Amygdala (tissue), 56 donors: ENCODE measurements at places on chromosomes 4 and X.

GRCh38 chr4:80307774-80308465 is 27.6 kb upstream of the CFAP299 start:
- DNase-seq = no peak

DNA sequence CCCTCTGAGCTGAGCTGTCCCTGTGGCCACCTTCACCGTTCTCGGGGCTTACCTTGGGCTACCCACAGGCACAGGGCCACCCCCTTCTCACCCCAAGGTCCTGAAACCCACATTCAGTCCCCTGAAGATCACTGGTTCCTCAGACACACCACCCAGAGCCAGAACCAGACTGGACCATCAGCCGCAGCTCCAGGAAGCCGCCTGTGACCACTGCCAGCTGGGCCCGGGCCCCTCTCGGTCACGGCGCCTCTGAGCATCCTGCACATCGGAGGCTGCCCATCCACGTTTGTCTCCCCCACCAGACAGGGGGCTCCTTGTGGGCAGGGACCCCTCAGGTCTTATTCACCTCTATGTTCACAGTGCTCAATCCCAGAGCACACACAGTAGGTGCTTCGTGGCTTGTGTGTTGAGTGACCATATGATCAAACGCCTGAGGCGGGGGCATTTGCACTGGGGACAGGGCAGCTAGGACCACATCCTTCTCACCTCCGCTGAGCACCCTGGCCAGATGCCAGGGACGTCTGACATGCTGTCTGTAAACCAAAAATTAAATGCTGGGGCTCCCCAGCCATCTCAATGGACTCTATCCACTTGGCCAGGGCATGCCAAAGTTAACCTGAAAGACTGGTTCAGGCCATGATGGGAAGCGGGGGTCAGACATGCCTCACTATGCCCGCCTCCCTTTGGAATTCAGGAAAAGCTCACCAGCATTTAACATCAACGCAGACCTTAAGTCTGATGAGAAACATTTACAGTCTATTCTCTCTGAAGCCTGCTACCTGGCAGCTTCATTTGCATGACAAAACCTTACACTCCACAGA is 109.4 kb upstream of the AFAP1 start:
- DNase-seq = no peak

GRCh38 chrX:47574547-47575301 is 7.5 kb upstream of the TIMP1 start:
- DNase-seq = no peak

DNA sequence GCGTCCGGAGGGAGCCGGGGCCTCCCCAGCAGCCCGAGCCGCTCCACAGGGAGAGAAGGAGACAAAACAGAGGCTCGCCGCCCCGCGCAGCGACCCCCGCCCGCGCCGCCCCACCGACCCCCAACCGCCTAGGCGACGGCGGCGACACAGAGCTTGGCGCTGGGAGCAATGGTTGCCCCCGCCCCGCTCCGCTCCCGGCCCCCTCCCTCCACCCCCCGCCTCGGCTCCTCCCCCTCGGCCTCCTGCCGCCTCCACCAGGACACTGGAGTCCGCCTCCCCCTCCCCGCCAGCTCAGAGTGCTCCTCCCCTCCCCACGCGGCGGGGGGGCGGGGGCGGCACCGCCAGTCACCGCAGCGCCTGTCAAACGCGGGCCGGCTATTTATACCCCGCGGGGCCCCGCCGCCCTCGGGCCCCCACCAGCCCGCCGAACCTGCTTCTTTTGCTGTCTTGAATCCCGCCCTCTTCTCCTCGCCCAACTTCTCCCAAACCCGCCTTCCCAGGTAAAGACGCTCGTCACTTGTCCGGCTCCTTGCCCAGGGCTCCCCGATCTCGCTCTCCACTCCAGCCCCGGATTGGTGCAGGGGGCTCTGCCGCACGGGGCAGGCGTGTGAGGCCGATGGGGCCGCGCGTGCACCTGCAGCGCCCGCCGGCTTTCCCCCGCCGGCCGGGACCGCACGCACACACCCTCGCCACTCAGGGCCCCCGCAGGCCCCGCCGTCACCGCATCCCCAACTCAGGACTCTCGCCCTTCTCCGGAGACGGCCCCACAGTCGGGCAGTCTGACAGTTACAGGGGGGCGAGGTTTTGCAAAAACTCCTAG is at the start of gene ELF2:
Gene ELF2, minus strand, starts transcription at position 170 of the 820 bp plus-strand sequence. CDS start 39,517 bp downstream, outside the sequence.
- DNase-seq = peak; percentile 87

GRCh38 chr4:39285111-39285795 is 80.9 kb downstream of the RFC1 start:
- no peak for DNase-seq

GRCh38 chr4:156956826-156957368 is 14.7 kb downstream of the PDGFC start:
- no peak for DNase-seq

DNA sequence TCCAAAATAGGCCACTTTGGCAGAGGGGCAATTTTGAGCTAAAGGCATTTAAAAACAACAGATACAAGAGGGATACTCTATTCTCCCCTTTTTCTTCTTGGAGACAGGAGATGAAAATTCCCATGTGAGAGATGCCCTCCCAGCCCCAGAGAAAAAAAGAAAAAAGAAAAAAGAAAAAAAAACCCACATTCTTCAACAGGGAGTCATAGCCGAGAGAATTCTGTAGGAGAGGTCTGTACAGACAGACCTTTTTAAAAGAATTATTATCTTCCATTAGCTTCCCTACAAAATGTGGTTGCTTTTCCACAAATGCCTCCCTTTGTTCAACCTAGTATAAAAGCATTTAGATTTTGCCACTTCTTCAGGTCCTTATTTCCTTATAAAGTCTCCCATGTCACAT is 89.9 kb downstream of the SPCS3 start:
- no peak for DNase-seq

DNA sequence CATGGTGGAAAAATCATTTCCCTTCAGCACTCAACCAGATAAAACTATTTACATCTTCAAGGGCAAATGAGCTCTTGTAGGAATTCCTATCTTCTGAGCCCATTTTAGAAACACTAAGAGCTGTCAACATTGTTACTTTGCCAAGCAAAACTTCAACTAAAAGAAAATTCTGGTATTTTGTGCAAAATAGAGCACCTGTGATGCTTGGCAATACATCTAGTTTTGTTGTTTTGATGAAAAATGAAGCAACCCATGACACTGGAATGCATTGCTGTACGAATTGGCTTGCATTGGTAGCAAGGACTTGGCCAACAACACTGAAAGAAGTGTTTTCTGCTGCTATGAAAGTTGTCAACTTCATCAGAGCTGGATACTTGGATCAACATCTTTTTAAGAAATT is 194.4 kb downstream of the COX18 start:
- DNase-seq = no peak

GRCh38 chrX:29471829-29472228 is 743.5 kb upstream of the MAGEB2 start:
- no peak for DNase-seq

DNA sequence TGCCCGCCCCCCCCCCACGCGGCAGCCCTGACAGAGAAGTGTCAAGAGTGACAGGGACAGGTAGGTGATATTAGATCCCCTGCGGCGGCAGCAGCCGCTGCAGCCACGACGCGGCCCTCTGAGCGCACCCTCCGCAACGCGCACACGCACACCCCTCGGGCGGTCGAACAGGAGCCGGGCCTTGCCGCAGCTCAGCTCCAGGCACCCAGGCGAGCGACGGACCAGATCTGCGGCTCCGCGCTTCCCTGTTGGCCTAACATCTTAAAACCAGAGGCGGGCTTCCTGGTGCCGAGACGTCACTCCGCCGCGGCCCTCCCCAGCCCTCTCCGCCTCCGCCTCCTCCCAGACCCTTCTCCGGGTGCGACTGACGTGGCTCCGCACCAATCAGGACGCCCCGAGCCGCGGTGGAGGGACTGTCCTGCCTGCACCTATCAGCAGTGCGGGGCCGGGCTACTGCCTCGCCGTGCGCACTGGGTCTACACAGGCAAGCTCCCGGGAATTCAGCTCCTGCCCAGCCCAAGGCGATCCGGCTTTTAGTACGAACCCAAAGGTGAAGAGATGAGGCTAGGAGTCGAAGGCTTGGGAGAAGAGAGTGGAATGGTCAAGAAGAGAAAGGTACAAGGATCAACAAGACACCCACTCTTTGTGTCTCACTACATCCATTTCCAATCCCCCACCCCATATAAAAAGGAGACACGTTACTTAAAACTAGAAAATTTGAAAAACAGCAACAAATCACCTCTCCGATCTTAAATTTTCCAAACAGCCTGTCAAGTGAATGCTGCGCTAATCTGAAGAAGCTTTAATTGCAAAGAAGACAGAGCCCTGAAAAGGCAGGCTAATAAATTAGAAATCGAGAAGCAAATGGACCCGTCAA is at the start of gene PITX2:
Gene PITX2, minus strand, starts transcription at position 237 of the 877 bp plus-strand sequence. CDS start 617 bp downstream, outside the sequence.
- DNase-seq = no peak

- no peak for DNase-seq
Observed at GRCh38 chr4:165563851-165564250, 185.0 kb downstream of the CPE start.

- DNase-seq = no peak
Observed at GRCh38 chr4:155197757-155198156, 10.7 kb upstream of the NPY2R start.

GRCh38 chr4:145298885-145299284 is 118.5 kb upstream of the OTUD4 start:
- no peak for DNase-seq

DNA sequence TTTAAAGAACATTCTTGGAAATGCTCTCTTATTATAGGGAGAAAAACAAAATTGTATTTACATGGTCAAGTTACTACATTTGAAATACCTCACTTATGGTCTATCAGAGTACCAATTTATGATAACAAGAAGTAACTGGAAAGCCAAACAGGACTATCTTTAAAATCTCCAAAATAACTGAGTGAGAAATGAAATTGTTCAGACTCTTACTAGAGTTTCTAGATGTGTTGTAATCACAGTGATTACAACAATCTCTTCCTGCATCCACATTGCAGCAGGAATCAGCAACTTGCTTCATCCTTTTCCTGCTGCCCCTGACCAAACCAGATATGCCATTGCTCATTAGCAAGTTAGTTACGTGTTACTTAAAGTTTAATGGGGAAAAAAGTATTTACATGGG is 245.2 kb upstream of the SMIM31 start:
- DNase-seq = no peak

GRCh38 chrX:85963736-85964135 is 83.6 kb downstream of the CHM start:
- peak; percentile 6 for DNase-seq

DNA sequence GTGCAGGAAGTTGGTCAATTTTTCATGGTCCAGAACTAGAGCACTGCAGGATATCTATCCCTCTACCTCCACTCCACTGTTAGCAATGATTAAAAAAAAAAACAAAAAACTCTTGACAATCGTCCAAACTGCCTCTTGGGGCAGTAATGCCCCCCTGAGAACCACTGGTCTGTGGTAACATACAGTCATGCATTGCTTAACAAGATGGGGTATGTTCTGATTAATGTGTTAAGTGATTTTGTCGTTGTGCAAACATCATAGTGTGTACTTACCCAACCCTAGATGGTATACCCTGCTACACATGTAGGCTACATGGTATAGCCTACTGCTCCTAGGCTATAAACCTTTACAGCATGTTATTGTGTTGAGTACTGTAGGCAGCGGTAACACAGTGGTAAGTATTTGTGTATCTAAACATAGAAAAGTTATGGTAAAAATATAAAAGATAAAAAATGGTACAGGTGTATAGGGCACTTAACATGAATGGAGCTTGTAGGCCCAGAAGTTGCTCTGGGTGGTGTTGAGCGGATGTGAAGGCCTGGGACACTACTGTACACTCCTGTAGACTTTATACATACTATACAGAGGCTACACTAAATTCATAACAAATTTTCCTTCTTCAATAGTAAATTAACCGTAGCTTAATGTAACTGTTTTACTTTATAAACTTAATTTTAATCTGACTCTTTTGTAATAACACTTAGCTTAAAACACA is 34.1 kb downstream of the ART3 start:
- no peak for DNase-seq

DNA sequence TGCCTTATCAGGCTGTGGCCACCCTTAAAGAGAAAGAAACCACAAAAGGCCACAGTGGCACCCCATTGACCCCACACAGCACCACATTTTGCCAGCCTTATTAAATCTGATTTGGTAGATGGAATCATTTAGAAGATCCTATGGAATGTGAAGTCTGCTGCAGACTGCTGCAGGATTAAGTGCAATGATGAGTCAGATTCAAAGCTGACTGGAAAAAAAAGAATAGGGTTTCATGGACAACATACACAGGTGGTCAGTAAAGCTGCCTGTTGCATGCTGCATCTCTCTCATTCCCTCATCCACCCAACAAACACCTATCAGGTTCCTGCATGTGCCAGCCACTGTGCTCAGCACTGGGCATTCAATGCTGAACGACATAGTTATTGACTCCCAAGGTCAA is 56.6 kb downstream of the CHST7 start:
- no peak for DNase-seq

DNA sequence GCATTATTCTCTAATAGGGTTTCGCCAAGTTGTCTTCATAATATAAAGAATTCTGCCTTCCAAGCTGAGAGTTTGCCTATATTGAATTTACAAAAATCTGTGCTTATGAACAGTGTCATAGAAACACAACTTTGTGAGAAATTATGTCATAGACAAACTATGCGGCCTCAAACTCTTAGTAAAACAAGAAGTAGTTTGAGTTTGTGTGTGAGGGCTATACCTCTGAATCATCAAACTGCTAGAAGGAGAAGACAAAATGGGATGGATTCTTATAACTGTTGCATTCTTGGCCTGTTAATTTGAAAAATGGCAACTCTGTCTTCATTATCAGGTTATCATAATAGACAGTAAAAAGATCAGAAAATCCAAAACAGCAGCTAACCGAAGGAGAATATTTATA is 46.1 kb upstream of the NAP1L5 start:
- no peak for DNase-seq

DNA sequence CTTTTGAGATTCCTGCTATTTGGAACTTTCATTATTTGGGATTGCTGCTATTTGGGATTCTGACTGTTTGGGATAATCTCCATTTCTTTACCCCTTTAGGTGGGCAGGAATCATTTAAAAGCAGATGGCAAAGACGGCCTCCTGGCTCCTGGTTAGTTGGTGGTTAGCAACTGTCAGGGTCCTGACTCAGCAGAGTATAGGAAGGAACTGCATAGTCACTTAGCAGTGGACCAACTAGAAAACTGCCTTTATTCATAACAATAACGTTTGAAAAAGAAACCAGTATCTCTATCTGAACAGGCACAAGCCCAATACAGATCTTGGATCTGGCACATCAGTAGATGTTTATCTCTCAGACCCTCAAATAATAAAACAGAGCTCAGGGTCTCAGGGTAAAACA is 469.7 kb upstream of the FGF16 start:
- no peak for DNase-seq

- no peak for DNase-seq
Observed at GRCh38 chr4:20870436-20870835, 170.2 kb downstream of the PACRGL start.

GRCh38 chr4:15233264-15233597 is 194.6 kb upstream of the C1QTNF7 start:
- no peak for DNase-seq

DNA sequence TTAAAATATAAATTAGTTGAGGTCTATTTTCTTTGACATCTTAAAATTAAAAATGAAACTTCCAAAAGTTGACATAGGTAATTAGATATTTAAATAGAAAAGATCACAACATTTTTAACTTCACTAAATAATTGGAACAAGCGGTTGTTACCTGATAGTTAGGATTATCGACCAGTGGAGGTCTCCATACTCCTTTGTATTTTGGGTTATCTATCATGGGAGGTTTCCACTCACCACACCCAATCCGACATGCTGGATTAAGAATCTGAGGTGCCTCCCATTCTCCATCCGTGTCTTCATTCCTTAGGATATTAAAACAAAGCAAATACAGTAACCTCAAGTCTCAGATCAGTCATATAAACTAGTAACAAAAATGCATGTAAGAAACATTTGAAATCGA is 22.2 kb downstream of the SCOC start:
- no peak for DNase-seq
